ENCODE measurements at places on chromosomes 5 and 9. TPM values are rescaled to one million over a fixed set of nuclear protein-coding genes. Genes with fewer than 3 reads are reported as not detected.

PSAT1 gene
- 71.8 TPM for total RNA-seq

TRUB2 gene
- 22.5 TPM for total RNA-seq

TMEFF1 gene
- total RNA-seq = 2.2 TPM

IFNA21 gene
- not detected for total RNA-seq

PCDHGA8 gene
- total RNA-seq = 0.18 TPM

IFNA1 gene
- total RNA-seq = not detected

FYB1 gene
- 0.46 TPM for total RNA-seq

- DNase-seq = no peak
Measured at GRCh38 chr5:175821790-175822211, 49.6 kb upstream of the CPLX2 start.

GRCh38 chr9:100082782-100083181, 16.0 kb downstream of the ERP44 start:
- no peak for DNase-seq

DNA sequence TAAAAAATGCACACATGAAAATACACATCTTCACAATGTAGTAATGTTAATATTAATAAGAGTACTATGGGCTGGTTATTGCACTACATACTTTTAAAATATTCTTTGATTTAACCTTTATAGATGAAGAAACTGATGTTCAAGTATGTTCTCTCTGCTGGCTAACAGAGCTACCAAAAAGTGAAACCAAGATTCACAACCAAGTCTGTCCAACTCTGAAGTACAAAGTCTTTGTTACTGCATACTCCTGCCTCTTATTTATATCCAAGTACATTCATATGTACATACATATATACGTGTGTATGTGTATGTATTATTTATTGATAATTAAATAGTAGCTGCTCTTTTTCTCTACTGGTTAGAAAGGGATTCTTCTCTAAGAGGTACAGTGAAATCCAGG, 325.6 kb downstream of the BNC2 start:
- no peak for DNase-seq

DNA sequence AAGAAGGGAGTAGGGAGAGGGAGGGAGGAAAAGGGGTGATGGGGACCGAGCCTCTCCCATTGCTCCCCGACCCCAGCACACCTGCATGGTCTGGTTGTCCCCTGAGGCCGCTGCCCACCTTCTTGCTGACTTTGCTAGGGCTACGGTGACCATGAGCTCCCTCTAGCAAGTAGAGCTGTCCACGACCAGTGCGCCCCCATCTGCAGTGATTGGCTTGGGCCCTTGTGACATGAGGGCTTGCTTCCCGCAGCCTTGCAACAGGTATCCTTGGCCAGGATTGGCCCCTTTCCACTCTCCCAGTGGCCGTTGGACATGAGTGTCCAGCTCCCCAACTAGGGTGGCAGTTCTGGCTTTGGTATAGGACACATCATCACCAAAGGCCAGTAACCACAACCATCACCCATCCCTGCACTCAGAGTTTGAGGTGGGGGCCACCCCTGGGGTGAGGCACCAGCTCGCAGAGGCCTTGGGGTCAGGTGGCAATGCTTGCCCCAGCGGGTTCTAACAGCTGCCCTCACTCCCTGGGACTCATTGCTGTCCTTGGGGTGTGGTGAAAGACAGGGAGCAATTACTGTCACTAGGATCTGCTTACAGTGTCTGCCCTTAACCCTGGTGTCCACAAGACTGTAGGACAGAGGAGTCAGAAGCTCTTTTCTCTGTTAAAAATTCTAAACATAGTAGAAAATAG, 17.2 kb upstream of the NINJ1 start:
- DNase-seq = no peak

DNA sequence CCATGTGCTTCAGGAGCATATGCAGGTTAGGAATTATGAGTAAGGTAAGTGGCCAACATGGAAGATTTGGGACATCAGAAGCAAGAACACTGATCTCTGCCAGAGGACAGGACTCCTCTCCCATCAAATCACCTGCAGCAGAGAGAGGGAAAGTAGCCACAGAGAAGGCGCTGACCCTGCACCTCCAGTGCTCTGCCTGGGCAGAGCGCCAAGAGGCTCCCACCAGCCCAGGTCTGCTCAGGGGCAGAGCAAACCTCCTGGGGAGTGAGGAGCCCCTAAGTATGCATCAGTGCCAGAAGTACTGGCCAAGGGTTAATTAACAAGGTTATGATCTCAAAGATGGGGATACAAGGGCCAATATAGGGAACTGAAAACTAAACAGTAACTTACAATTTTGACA, 545.3 kb upstream of the TRPC7 start:
- no peak for DNase-seq

DNA sequence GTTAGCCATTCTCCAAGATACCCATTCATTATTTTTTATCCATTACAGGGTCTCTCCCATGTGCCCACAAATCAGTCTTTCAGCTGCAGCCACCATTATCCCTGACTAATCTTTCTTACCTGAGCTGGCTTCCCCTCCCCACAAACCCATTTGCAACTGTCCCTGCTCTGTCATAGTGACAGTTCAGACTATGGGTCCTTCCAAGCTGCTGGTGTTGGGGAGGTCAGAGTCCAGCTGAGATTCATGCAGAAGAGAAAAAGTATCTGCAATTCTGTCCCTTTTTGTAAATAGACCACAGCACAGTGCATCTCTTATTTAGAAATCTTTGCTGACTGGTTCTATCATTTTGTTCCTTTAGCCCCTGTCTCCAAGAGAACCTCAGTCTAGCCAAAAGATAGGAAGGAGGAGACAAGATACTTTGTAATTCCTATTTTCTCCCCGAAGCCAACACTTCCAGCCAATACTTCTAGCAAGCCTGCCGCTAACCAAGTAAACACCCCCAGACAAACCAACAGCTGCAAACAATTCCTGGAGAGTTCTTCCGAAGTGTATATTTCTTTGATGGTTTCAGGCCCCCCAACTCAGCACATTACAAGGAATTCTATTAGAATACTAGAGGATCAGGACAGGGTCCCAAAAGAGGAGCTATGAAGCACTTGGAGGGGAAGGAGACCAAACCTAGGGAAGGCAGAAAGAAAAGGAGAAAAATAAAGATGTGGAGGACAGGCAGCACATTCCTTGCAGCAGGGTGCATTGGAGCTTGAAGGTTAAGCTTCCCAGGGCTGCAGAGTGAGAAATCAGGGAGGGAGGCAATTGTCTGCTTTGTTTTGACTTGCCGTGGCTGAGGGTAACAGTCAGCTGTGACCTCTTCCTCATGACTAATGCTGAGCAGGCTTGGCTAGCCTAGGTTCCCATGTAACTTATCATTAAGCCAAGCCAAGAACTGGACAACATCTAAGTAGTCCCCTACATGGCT, 148.5 kb downstream of the SGCD start:
- DNase-seq = no peak

- no peak for DNase-seq
Measured at GRCh38 chr5:593511-593910, 18.6 kb upstream of the CEP72 start.

Data from Panc1 (cell line).